Aorta (tissue), 5 donors: ENCODE measurements at places on chromosomes 4 and X. TPM values are rescaled to one million over a fixed set of nuclear protein-coding genes. Genes with fewer than 3 reads are reported as not detected.

- DNase-seq, result no peak
These were observed 547 bp downstream of the GUCY1A1 start for GRCh38 chr4:155667222-155667567.

DNA sequence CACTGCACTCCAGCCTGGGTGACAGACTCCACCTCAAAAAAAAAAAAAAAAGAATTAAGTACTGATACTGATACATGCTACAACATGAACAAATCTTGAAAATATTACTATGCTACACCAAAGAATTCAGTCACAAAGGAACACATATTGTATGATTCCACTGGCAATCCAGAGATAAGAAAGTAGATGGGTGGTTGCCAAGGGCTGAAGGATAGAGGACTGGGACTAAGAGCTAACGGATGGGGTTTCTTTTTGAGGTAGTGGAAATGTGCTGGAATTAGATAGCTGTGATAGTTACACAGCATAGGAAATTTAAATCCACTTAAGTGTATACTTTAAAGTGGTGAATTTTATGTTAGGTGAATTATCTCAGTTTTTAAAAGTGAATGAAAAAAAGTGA lies 12.5 kb downstream of the ATP11C start:
- no peak for DNase-seq

DNA sequence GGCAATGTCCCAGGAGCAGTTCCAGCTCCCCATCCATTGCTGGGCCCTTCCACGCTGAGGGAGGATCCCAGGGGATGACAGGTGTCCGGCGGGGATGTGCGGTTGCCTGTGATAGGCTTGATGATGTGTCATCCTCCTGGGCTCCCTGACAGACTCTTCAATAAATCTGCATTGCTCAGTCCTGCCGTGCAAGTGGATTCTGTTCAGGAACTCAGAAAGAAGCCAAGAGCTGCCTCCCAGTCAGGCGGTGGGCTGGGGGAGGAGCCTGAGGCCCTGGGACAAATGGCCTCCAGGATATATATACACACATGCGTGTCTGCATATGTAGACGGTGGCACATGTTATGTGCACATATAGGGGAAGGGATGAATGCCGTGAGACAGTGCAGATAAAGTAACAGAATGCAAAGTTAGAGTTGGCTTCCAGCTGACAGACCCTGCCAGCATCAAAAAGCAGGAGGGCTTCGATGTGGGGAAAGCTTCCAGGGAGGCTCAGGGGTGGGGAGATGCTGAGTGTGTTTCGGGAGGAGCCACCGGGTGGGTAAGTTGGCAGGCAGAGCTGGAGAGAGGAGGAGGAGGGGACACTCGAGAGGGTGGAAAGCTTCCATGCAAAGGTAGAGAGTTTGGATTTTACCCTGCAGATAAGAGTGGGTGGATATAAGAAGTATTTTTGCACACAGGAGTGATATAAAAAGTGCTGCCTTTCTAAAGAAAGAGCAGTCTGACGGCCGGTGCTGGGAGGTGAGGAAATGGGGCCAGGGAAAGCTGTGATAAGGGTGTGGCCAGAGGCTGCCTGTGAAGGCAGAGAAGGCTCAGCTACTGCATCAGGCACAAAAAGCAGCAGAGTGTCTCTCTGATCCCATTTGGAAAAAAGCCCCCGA lies 28.5 kb upstream of the CRMP1 start:
- DNase-seq, result no peak

- no peak for DNase-seq
These were observed 35.9 kb upstream of the RELL1 start for GRCh38 chr4:37721995-37722638.

DNA sequence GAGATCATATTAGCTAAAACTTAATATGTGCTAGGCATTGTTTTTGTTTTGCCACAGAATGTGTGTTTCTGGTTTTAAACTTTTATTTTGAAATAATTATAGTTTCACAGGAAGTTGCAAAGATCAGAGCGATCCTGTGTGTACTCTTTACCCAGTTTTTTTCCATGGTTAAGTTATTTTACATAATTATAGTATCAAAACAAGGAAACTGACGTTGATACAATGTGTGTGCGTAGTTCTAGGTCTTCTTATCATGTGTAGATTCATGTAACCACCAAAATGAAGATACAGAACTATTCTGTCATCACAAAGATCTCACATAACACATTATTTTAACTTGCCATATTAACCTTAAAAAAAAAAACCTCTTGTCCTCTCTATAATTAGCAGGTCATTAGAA lies 69.2 kb downstream of the BLTP1 start:
- DNase-seq, result no peak

GRCh38 chrX:13655674-13656073 lies 2.7 kb downstream of the TCEANC start:
- no peak for DNase-seq

DNA sequence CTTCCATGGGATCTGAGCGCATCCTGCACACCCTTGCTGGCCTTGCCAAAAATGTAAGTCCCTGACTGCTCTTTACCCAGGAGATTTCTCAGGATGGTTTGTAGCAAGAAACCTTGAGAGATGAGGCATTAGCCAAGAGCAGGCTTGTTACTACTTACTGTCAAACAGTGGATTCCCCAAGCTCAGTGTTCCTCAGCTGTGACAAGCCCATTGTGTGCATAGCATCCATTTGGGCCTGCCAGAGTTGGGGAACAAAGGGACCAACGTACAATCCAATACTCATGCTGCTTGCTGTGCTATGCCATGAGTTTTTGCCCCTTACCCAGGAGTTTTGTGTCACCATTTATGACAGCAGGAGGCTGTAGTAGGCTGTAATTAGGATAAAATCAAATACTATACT lies 267.6 kb downstream of the TENM3 start:
- no peak for DNase-seq

Gene CSAG2
- total RNA-seq, result not detected

Gene SSX4B
- not detected for total RNA-seq

Gene SPIN2B
- 12.2 TPM for total RNA-seq

Gene UGT8
- total RNA-seq, result 1.1 TPM
